ENCODE measurements at places on chromosomes 5 and 9.

- DNase-seq: no peak
These were observed 26.9 kb downstream of the ROR2 start for GRCh38 chr9:91923145-91923544.

- no peak for DNase-seq
These were observed 284.8 kb downstream of the CRB2 start for GRCh38 chr9:123640792-123641222.

GRCh38 chr5:160516696-160517530 is 95.3 kb downstream of the PTTG1 start:
- DNase-seq: no peak

GRCh38 chr9:134566196-134566847 is 75.3 kb upstream of the COL5A1 start:
- DNase-seq: no peak

- no peak for DNase-seq
These were observed 3.6 kb upstream of the CSF2 start for GRCh38 chr5:132069994-132070393.

GRCh38 chr5:10543585-10544040 is 20.3 kb upstream of the ANKRD33B start:
- DNase-seq: no peak

DNA sequence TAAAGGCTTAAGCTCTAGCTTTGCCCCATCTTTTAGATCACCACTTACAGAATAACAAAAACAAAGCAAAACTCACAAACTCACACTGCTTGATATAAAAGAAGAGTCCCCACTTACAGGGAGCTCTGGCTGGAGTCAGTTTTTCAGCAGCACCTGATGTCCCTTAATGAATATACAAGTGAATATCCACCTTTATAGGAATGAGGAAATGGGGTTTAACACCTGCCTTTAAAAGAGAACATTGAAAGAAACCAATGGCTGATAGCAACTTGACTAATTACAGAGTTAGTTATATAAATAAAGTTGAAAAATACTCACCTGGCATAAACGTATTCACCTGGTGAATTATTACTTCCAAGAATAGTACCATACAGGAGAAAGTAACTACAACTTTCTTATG is 20.7 kb upstream of the PURA start:
- DNase-seq: no peak

- peak; percentile 35 for DNase-seq
These were observed 9.6 kb downstream of the SHB start for GRCh38 chr9:38059233-38059936.

- DNase-seq: no peak
These were observed 43.4 kb downstream of the RXRA start for GRCh38 chr9:134369416-134370212.

GRCh38 chr9:129282272-129282671 is 104.2 kb upstream of the IER5L start:
- DNase-seq: no peak

- peak; percentile 47 for DNase-seq
These were observed 577 bp upstream of the CCDC112 start for GRCh38 chr5:115297031-115297430.

- no peak for DNase-seq
These were observed 1899.5 kb downstream of the MAT2B start for GRCh38 chr5:165404917-165405316.

DNA sequence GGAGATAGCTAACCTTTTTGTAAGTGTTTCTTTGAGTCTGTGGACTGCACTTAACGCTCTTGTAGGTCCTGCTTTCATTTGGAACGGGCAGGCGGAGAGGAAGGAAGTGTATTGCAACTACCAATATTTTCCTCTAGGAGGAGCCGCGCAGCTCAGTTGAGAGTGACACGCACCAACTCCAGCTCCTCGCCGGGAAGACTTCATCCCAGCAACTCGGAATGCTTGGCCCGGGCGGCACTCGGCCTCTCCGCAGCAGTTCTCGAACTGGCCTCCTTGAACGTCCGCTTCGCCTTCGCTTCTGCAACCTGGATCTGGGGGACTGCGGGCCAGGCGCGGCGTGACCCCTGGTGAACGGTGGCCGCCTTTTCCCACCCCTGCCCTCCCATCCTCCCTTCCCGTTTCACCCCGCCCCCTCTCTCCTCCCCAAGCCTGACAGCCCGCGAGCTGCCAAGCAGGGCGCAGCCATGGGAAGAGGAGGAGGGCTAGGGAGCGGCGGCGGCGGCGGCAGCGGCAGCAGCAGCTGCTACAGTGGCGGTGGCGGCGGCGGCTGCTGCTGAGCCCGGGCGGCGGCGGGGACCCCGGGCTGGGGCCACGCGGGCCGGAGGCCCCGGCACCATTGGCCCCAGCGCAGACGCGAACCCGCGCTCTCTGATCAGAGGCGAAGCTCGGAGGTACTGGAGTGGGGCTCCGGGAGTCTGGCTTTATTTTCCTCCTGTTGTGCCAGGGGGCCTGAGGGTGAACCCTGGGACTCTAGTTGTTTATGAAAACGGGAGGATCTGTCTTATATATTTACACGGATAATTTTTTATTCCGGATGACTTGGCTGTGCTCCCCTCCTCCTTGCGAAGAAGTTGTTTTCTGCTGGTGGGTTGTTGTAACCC is at the start of gene GHR:
GHR (plus strand) TSS at position 155 of the 881 bp plus-strand sequence. CDS start 142,436 bp downstream, outside the sequence.
- DNase-seq: peak; percentile 86

DNA sequence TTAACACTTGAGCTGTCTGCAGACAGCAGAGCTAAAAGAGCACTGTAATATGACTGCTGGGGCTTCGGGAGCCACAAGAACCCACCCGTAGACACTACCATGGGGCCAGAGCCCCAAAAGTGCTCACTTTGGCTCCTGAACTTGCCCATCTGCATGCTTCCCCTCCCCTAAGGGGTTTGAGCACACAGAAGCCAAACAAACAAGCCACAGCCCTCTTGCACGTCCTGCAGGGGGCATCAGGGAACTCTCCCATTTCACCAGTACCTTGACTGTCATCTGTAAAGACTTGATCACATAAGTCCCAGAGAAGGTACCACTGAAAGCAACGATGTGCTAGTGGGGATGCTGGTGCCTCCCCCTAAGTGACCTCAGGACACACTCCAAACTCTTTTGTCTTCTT is 681.8 kb downstream of the SEMA5A start:
- DNase-seq: peak; percentile 42

DNA sequence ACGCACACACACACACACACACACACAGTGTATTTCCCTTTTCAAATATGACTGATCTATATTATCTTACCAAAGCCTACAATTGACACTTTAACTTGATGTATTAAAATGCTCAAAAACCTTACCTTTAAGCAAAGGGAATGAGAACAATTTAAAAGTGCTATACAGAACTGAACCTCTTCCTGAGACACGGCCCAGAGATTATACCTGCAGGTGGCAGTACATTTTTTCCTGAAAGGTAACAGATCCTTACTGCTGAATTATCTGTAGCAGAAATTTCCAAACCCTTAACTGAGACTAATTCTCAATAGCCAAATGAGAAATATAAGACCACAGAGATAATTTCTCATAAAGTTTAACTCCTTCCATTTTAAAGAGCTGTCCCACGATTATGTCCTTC is 91.1 kb downstream of the MYO10 start:
- no peak for DNase-seq

- DNase-seq: peak; percentile 78
These were observed 104.3 kb upstream of the MAP3K1 start for GRCh38 chr5:56710826-56711590.

- DNase-seq: peak; percentile 76
These were observed 58.3 kb upstream of the AKNA start for GRCh38 chr9:114446036-114446435.

GRCh38 chr5:142856269-142856782 is 86.1 kb downstream of the ARHGAP26 start:
- no peak for DNase-seq

DNA sequence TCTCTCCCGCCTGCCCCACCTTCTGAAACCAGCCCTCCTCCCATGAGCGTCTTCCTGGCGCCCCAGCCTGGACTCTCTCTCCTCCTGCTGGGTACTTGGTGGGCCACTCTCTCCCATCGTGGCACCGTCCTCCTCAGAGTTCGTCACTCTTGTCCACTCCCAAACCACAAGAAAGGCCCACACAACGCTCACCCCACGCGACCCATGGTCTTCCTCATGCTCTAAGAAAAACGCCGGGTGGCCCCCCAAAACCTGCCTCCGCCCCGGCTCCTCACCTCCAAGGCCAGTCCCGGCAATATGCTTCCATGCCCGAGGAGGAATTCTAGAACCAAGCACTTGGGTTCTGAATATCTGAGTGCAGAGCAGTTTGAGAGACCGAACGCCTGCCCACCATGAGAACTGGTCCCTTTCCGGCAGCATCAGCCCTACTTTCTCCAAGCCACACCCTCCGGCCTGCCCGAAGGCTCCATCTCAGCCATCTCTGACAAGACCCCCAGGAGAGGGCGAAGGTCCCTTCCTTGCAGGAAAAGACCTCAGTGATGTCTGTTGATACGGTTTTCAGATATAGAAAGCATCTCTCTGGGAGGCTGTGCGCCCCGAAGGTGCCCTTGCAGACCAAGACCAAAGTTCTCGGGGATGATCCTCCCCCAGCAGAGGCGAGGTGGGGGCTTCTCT is 15.0 kb downstream of the SLC6A3 start:
- DNase-seq: no peak

GRCh38 chr9:7105095-7105494 is 347.3 kb downstream of the KDM4C start:
- DNase-seq: peak; percentile 12

DNA sequence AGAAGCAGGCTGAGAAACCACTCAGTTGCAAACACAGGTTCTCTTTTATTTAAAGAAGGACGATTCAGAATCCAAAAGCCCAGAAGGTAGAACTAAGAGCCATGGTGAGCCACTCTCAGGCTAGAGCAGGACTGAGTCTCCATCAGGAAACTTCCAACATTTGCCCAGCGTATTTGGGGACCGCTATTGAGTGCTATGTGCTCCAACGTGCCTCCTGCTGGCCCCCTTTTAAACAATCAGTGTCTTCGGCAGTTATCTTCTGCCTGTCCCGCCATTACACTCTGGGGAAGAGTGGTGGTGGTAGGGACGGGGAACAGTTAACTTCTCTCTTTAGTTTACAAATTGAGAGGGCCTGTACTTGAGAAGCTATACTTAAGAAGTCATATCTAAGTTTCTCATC is 78.1 kb downstream of the DENND1A start:
- DNase-seq: no peak

GRCh38 chr9:13485068-13485596 is 205.6 kb upstream of the MPDZ start:
- DNase-seq: peak; percentile 88

- no peak for DNase-seq
These were observed 225.7 kb downstream of the FRMD3 start for GRCh38 chr9:83312537-83312936.

DNA sequence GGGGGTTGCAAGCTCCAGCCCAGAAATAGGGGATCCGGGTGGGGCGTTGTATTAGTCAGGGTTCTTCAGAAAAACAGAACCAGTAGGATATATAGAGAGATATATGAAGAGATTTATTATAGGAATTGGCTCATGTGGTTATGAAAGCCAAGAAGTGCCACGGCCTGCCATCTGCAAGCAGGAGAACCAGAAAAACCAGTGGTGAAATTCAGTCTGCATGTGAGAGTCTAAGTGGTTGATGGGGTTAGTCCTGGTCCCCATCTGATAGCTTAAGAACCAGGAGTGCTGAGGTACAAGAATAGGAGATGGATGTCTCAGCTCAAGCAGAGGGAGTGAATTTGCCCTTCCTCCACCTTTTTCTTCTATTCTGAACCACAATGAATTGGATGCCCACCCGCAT is 123.4 kb upstream of the APC start:
- DNase-seq: no peak

GRCh38 chr5:33743099-33743498 is 148.7 kb downstream of the ADAMTS12 start:
- no peak for DNase-seq

DNA sequence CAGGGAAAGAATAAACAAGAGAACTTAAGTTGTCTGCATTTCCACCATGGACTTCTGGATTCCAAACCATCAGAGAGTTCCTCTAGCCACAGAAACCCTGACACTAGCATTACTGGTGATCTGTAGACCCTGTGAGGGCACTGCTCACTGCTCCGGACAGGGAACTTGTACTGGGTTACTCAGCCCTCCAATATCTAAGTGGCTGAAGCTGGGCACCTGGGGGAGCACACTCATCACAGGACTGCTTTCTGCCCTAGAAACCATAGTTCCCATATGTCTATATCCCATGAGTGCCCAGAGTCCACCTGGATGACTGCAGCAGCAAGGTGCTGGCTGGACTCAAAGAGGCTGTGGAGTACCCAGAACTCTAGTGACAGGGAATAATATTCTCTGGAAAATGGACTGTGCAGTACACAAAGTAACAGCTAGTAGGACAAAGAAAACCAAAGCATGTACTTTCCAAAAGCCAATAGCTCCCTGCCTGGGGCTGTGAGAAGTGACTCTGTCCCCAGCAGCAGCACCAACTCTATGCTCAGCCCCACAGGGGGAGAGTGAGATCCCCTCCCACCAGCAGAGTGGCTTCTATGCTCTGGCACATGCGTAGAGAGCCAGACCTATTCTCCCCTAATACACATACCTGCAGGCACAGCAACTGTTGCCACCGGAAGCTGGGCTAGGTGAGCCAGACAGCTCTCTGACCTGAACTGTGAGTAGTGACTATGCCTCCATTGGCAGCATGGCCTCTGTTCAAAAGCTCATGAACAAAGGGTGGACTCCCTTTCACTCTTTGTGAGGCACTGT is 472.9 kb upstream of the FTMT start:
- DNase-seq: no peak

DNA sequence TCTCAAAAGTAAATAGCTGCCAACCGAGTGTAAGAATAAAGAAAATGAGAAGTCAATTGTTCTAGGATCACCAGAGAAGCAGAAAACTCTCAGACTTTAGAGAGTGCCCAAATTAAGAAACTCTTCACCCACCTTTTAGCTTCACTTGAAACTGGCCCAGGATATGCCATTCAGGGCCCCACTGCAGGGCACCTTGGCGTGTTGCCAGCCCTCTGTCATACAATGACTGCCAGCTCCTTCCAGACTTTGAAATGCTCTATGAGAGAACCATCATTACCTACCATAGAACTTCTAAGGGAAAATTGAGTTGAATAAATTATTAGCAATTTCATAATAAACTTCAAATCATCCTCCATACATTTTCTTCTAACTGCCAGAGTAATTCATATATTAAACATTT is 240.5 kb downstream of the CETN3 start:
- DNase-seq: no peak

DNA sequence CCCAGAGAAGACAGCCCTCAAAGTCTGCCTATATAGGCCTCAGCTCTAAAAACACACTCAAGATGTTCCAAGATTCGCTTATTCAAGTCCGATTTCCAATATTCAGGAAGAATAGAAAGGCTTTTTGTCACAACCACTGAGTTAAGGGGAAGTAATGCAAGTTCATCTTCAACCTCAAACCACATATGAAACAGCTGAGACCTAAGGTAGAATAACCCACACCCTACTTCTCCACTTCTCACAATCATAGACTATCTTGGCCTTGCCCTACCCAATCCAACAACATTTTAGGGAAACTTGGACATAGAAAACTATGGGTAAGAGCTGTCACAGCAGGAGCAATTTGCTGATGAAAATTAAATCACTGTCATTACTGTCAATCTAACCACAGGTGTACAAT is 152.0 kb upstream of the LRRTM2 start:
- DNase-seq: no peak

Data from amniotic epithelial cell (primary cell).